GM12865 (cell line): ENCODE measurements at places on chromosomes 4 and X.

DNA sequence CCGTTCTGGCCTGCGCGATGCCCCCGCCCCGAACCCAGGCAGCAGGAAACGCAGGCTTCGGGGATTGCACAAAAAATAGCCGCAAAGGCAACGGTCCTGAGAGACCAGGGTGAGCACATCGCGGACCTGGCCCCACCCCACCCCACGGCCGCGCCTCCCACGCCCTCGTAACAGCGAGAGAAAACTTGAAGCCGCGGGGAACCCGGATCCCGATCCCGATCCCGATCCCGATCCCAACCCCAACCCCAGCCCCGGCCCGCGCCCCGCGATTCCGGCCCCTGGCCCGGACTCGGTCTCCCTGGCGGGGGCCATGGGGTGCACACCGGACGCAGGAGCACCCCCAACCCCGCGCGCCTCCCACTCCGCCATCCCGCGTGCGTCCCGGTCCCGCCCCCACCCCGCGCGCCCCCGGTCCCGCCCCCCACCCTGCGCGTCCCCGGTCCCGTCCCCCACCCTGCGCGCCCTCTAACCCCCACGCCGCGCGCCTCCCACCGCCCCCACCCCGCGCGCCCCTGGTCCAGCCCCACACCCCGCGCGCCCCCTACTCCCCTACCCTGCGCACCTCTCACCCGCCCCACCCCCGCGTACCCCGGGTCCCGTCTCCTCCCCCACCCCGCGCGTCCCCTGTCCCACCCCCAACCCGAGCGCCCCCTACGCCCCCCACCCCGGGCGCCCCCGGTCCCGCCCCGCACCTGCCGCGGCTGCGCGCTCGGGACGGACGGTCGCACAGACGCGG, 29.0 kb downstream of the NOP14 start:
- DNase-seq = peak; percentile 58

GRCh38 chrX:1391707-1392375, at the start of gene SLC25A6:
Gene SLC25A6 (minus strand): TSS chrX:1392113. CDS start chrX:1392009, 104 bp downstream.
- peak; percentile 97 for DNase-seq

GRCh38 chr4:10460313-10461047, 3.3 kb upstream of the ZNF518B start:
- peak; percentile 30 for DNase-seq

- no peak for DNase-seq
These were observed 11.4 kb downstream of the UBE2D3 start for GRCh38 chr4:102815981-102816380.

- no peak for DNase-seq
These were observed 163.0 kb downstream of the FAM13A start for GRCh38 chr4:88893961-88894360.

DNA sequence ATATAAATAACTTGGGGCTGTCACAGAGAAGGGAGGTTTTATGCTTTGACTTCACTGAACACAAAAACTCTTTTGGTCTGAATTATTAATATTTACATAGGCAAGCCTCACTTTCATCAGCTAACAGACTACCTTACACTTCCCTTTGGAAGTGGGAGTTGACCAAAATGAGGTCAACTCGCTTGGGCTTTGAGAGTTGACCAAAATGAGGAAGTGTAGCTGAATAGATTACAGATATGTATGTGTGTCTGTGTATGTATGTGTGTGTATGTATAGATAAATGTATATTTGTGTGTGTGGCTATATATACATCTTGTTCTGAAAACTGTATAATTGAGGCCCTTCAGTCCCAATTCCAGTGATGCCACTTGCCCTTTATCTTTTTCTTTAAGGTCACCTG, 113.3 kb upstream of the IL13RA1 start:
- DNase-seq = peak; percentile 7

GRCh38 chr4:109590905-109591304, 30.9 kb downstream of the MCUB start:
- no peak for DNase-seq

DNA sequence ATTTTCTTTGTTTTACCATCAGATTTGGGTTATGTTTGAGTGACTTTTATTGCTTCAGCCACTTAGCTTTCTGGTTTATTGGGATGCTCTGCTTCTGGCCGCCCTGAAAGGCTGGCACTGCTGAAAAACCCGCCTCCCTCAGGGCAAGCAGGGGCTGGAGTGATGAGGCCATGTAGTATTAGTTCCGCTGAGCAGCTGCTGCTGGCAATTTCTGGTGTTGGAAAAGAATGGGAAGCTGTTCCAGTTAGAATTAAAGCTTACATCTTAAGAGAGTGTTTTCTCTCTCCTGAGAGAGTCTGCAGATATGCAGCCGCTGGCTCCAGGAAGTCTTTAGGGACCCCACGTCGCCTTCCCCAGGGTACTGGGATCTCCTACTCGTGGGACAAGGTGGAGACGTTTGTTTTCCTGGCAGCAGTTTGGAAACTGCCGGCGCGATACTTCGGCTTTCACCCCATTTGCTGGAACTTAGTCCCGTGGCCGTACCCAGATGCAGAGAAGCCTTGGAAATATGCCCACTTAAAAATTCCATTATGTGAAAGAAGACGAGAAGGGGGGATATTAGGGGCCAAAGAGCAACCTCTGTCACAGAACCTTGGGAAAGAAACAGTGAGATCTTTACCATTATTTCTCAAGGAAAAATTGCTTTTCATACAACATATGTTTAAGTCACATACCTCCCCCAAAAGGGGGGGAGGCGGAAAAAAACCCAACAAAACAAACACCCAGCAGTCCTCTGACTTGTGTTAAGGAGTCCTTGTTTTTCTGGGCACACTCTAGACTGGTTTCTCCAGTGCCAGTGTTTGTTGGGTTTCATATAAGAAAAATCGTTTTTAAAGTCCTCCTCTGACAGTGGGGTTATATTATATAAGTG, 72.6 kb downstream of the TMEM131L start:
- no peak for DNase-seq

GRCh38 chrX:70343435-70343834, 53.5 kb downstream of the KIF4A start:
- no peak for DNase-seq

- DNase-seq = no peak
These were observed 643.9 kb downstream of the TRIML1 start for GRCh38 chr4:188783175-188783574.

DNA sequence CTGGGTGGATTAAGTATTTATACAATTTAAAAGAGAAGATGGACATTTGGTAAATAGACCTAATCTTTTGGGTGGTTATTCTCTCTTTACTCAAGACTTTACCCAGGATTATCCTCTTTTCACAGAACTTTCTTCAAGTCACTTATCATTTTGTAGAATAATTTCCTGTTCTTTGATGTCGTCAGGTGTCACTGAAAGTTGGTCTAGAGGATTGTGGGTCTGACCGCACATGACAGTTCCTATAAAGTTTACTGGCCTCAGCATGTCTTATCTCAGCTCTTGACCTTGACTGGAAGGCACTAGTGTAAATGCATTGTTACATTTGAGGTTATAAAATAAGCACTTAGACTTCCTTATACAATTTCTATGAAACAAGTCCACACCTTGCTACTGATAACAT, 139.9 kb upstream of the SLC4A4 start:
- DNase-seq = no peak
